NCI-H2171 (cell line): ENCODE measurements at places on chromosomes 16 and 17.

GRCh38 chr17:77419547-77420094 lies 278.9 kb downstream of the SEC14L1 start:
- no peak for DNase-seq

GRCh38 chr16:89709166-89709565 lies 7.7 kb upstream of the SPATA2L start:
- DNase-seq = no peak

GRCh38 chr16:4593086-4593485 lies 21.6 kb downstream of the UBALD1 start:
- no peak for DNase-seq

DNA sequence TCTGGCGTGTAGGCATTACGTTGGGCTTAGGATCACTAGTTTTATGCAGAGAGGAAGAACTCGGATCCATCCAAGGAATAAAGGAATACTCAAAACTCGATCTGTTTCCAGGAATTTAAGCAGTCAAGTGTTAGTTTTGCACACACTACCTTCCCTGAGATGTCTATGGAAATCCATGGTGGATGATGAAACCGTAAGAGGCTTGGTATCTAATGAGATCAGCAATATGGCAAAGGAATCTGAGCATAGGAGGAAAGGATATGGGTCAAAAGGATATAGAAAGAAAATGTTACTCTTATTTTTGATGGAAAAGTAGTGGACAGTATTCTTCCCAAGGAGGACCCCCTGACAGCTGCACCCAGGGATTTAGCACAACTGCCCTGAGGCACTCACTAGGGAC lies 59.6 kb downstream of the SMG6 start:
- DNase-seq = no peak

DNA sequence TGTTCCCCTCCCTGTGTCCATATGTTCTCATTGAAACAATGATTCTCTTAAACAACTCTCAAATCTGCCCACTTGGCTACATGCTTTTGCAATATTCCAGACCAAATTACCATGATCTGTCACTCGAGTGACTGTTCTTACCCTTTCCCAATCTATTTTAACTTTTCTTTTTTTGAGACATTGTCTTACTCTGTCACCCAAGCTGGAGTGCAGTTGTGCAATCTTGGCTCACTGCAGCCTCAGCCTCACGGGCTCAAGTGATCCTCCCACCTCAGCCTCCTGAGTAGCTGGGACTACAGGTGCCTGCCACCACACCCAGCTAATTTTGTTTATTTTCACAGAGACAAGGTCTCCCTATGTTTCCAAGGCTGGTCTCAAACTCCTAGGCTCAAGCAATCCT lies 58.8 kb upstream of the CLEC18A start:
- DNase-seq = no peak

GRCh38 chr16:50627419-50627818 lies 53.7 kb downstream of the SNX20 start:
- peak; percentile 81 for DNase-seq

- no peak for DNase-seq
These were observed 240.6 kb downstream of the FOXL1 start for GRCh38 chr16:86818671-86819532.

DNA sequence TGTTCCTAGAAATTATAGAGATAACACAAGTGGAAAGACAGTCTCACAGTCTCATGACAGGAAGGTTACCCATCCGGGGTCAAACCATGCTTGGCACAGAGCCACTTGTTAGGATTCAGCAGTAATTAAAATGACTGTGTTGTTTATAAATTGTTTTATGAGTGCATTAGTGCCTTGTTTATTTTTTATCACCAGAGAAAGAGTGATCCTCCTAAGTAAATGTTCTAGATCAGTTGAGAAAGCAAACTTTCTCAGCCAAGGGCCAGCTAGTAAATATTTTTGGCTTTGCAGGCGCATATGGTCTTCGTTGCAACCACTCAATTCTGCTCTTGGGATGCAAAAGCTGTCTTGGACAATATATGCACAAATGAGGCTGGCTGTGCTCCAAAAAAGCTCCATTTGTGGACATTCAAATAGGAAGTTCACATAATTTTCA lies 253.9 kb upstream of the CACNG5 start:
- no peak for DNase-seq

DNA sequence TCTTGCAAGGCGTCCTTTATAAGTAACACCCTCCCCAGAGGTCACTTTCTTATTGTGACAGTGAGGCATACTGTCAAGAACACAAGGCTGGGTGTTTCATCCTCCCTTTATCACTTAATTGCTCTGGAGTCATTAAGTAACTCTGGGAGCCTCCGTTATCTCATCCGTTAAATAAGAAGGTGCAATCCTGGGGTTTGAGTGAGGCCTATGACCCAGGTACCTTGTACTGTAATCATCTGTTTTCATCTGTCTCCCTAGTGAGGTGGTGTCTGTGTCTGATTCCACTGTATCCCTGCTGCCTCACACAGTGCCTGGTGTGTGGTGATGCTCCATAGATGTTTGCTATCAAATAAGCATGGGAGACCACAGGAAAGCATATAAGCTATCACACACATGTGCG lies 17.7 kb downstream of the TNS4 start:
- DNase-seq = no peak

DNA sequence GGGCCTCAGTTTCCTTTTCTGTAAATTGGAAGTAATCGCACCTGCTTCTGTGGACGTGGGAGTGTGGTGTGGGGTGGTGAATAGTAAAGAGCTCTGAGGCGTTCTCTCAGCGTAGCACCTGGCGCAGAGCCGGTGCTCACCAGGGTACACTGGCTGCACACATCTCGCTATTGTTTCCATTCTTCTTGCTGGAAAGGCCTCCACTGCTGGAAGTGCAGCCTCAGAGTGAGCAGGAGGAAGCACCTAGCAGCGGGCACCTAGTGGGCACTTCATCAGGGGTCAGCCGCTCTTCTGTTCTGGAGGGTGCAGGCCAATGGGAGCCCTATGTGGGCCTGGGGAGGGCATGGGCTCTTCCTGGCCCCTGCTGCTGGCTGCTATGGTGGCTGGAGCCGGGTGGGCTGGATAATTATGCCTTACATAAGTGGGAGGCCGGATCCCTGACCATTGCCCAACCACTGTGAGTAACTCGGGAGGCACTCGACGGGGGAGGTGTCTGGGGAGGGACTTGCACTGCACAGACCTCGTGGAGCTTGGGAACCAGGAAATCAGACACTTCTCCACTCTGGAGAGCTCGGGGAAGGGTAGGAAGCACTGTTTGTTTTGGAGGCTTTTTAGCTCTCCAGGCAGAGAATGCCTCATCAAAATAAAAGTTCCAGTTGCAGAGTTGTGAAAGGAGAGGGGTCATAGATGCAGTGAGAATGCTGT lies 1.7 kb downstream of the MAP2K3 start:
- no peak for DNase-seq

DNA sequence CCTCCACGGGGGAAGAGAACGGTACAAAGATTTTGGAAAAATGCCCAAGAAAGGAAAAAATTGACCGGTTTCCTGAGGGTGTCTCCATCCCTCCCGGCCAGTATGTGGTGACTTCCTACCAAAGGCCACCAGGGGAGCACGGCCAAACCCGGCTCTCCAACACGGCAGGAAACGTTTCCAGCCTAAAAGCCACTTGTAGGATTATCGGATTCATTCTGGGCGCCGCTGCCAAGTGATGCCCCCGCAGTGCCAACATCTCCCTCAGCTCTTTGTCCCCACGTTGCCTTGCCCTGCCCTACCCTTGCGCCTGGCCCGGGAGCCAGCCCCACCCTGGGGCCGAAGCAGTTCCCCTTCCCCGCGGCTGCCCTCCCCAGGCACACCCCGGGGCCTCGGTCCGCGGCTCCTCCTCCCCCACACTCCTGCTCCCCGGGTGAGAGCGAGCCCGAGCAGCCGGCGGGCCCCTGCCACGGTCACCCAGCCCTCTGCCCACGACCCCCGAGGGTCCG lies 688 bp downstream of the CRK start:
- no peak for DNase-seq

- no peak for DNase-seq
These were observed 510 bp downstream of the CRISPLD2 start for GRCh38 chr16:84820305-84820684.

DNA sequence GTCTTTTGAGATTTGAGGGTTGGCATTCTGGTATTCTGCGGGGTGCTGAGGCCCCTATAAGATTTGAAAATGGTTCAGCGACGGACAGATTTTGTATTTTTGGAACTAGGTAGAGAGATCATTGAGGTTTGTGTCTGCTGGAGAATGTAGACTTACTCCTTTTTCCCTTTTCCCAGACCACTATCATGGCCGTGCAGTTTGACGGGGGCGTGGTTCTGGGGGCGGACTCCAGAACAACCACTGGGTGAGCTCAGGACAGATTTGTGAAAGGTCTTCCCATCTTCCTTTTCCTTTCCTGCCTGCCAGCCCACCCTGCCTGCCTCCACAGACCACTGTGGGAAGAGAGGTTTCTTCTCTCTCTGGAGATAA lies 572 bp downstream of the PSMB6 start:
- no peak for DNase-seq

- DNase-seq = no peak
These were observed 82.1 kb downstream of the MSI2 start for GRCh38 chr17:57338257-57338914.

GRCh38 chr16:70701998-70702397 lies 16.1 kb upstream of the MTSS2 start:
- no peak for DNase-seq

DNA sequence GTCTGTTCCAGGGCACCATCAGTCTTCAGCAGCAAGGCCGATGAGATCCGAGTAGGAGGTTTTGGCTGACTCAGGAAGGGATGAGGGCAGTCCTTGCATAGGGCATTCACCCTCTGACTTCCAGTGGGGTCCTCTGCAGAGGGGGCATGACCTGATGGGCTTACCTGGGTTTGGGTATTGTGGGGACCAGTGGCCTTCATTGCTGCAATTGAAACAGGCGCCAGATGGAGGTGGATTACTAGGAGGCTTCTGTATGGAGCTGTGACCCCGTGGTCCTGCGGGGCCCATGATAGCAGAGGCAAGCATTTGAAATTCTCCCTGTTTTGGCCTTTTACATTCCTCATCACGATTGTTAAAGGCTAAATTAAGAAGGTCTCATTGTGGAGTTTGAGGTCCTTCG lies 2448.7 kb downstream of the TP53TG3F start:
- DNase-seq = no peak

- DNase-seq = peak; percentile 70
These were observed 1.9 kb downstream of the PHF12 start for GRCh38 chr17:28949185-28950016.

DNA sequence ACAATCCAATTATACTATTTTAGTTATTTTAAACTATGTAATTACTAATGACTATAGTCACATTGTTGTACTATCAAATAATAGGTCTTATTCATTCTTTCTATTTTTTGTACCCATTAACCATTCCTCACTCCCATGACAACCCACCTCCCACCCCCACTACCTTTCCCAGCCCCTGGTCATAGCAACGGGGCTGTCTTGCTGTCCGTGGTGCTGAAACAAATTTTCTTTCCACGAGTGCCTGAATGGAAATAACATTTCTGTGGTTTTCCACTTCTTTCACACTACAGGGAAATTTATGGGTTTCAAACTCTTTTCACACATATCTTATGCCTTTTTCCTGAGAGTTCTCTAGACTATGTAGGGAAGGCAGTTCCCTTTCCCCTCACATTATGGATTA lies 326.6 kb downstream of the PHKB start:
- no peak for DNase-seq

DNA sequence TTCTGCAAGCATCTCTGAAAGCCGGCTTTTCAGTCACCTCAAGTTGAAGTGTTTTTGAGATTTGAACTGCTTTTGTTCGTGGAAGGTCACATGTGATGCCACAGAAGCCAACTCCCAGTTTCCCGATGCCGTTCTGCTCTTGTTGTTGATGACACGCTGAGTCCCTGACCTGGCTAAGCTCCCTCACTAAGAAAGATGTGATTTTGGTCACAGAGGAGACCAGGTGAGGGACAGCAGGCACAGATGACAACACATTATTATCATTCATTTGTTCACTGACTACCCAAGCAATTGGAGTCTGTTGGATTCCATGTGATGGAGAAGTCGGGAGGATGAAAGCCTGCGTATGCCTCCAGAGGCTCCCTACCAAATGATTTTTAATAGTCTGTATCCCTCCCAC lies 822.4 kb upstream of the RBFOX1 start:
- DNase-seq = no peak

GRCh38 chr16:85005285-85006069 lies 5.9 kb downstream of the ZDHHC7 start:
- DNase-seq = no peak

GRCh38 chr17:77003699-77004098 lies 135.5 kb downstream of the MGAT5B start:
- DNase-seq = no peak

DNA sequence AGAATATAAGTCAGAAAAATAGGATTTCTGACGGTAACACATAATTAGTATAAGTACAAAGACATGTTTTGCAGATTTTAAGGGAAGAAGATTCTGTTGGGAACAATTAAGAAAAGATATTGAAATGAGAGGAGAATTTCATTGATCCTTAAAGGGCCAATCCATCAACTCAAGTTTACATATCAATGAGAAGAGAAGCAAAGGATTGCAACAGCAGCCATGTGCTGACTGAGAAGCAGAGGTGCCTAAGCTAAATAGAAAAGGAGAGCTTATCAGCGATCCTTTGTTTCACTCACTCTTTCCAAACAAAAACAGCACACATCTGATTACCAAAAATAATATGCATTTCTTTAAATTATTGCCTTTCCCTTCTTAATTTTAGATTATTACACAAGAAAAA lies 94.6 kb downstream of the ITFG1 start:
- no peak for DNase-seq

DNA sequence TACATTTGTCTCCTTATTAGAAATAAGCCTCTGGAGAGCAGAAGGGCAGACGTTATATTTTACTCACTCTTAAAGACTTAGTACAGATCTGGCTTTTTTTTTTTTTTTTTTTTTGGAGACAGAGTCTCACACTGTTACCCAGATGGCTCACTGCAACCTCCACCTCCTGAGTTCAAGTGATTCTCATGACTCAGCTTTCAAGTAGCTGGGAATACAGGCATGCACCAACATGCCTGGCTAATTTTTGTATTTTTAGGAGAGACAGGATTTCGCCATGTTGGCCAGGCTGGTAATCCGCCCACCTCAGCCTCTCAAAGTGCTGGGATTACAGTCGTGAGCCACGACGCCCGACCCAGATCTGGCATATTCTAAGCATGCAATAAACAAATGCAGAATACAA lies 36.4 kb upstream of the TMEM97 start:
- DNase-seq = peak; percentile 90

DNA sequence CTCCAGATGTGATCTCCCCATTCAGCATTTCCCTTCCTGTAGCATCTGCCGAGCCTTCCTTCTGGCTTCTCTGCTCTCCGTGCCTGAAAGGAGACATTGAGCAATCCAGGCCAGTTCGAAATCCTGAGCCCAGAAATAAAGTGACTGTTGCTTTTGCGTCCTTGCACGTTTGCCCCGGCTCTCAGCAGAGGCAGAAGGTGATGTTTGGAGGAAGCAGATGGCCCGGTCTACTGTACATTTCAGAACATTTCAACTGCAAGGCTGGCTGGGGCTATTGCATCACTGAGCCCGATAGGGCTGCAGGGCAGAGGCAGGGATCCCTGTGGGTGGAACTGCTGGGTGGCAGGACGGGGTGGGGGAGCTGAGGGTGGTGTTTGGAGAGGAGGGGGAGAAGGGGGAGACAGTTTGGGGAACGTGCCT lies 29.4 kb downstream of the IRF8 start:
- DNase-seq = peak; percentile 77

- DNase-seq = no peak
These were observed 2.6 kb downstream of the ARHGAP17 start for GRCh38 chr16:25012525-25012991.

GRCh38 chr16:16096121-16096857 lies 127.0 kb downstream of the ABCC6 start:
- no peak for DNase-seq
